ENCODE measurements at places on chromosomes 16 and 17.

- DNase-seq, result no peak
These were observed 16.8 kb upstream of the NKD1 start for GRCh38 chr16:50531359-50531758.

- no peak for DNase-seq
These were observed 233.9 kb downstream of the ZNF423 start for GRCh38 chr16:49622084-49622390.

- no peak for DNase-seq
These were observed 23.6 kb downstream of the ABCA6 start for GRCh38 chr17:69117855-69118784.

DNA sequence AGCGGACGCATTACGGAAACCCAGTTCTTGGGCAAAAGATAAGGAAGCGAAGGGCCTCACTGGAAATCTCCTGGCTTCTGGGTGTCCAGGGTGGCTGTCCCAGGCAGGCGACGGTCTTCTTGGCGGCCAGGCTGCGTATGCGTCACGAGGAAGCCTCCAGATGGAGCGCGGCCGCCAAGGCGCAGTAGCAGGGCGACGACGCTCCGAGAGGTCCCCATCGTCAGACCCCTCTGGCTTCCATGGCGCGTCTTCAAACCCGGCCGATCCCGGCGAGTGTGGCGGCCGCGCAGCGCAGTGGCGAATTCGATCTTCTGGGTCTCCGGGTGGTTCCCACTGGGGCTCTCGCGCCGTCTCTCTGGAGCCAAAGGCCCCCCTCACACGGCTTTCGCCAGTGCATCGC is 13.8 kb upstream of the ANKRD40CL start:
- no peak for DNase-seq

DNA sequence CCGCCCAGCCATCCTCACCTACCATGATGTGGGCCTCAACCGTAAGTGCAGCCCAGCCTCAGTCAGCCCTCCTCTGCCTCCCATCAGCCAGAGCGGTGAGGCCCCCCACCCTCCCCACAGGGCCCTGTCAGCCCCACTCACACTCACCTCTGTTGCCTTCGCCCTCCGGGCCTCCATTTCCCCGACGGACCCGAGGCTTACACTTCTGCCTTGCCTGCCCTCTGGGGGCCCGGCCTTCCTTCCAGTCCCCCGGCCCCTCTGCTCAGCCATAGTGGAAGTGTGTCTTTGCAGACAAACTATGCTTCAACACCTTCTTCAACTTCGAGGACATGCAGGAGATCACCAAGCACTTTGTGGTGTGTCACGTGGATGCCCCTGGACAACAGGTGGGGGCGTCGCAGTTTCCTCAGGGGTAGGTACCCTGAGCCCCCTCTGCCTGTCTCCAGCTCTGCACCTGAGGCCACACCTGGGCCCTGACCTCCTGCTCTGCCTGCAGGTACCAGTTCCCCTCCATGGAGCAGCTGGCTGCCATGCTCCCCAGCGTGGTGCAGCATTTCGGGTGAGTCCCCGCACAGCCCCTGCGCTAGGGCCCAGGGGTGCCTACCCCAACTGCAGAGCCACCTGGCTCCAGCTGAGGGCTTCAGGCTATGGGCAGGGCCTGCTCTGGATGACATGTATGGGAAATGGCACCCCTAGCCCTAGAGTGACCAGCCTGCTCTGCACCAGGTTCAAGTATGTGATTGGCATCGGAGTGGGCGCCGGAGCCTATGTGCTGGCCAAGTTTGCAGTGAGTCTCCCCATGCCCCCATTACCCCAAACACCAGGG is 4.1 kb downstream of the NDRG4 start:
- DNase-seq, result no peak

All from effector memory CD8-positive, alpha-beta T cell (primary cell).